ENCODE measurements at places on chromosomes 12 and 14.

DNA sequence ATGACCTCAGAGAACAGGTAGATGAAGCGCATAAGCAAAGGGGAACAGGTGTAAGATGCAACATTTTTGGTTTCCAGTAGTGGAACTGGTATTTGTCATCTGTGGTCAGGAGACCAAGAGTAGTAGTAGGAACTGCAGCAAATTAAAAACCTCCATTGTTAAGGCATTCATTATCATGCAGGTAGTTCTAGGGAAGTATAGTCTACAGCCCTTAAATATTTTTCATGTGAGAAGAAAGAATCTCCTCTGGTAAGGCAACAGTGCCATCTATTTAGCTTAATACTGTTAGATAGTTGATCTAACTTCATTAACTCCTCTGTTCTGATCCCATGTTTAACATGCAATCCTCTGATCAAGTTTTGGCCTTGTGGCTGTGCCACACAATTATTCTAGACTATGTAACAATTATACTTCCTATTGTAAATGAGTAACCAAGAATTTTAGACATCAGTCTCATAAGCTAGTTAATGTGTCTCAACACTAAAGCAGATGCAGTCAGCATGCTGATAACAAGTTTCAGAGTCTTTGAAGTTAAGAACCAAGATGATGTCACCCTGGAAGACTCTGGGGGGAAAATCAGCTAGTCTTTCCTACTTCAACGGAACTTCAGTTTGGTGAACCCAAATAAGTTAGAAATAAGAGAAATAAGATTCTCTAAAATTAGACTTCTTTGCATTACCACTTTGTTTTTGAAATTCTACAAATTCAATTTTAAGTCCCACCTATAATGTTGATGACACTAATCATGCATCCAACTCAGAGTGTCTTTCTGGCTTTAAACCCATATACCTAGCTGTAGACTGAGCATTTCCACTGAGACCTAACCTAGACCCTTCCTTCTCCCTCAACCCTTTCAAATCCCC is 70.9 kb downstream of the STXBP6 start:
- DNase-seq, result no peak

GRCh38 chr14:72962829-72963312 is 36.6 kb downstream of the DCAF4 start:
- DNase-seq, result peak; percentile 82

DNA sequence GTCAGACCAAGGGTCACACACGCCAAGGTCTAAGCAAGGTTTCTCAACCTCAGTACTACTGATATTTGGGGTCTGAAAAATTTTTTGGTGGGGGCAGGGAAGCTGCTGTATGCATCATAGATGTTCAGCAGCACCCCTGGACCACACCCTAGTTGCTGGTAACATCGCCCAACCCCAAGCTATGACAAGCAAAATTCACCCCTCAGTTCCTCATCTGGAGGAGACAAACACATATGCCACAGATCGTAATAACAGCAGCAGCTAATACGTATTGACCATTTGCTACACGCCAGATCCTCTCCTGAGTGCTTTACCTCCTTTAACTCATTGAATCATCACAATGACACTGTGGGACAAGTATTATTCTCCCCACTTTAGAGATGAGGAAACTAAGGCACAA is 46.4 kb downstream of the ACTN1 start:
- no peak for DNase-seq

GRCh38 chr12:2783936-2784600 is 10.7 kb upstream of the FKBP4 start:
- no peak for DNase-seq

DNA sequence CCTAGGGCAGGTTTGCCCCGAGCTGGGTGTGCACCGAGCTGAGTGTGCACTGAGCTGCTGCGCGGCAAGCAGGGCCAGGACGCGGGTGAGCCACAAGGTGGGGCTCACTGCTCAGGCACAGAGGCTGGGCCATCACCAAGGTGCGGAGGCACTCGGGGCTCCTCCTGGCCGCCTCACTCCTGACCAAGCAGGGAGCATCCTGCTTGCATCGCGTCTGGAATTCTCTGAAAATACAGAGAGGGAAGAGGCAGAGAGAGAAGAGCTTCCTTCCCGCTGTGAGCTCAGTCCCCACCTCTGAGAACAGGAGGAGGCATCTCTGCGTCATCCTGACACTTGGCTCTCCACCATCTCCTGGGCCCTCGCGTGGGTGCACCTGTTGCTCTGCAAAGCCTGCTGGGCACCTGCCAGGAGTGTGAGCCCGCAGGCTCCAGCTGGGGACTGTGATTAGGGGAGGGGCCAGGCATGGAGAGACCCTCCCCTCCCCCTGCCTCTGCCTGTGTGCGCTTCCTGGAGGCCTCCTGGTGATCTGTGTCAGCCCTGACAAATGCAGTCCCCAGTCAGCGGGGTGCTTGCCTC is 116.3 kb downstream of the GLT1D1 start:
- no peak for DNase-seq

DNA sequence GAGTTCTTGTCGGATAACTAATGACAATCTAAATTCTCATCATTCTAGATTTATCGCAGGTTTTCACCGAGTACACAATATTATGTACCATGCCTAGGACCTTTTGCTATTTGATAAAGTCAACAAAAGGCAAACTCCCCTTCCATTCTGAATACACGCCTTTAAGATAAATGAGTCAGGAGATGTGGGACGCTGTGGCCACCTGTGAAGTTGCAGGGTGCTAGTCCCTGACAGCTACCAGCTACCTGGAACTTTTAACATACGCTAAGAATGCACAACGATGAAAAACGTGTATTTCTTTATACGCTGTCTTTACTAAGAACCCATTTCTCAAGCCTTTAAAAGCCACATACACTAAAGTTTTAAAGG is 678 bp downstream of the MDM1 start:
- peak; percentile 22 for DNase-seq

GRCh38 chr14:89276424-89276975 is 140.5 kb downstream of the FOXN3 start:
- DNase-seq, result no peak

DNA sequence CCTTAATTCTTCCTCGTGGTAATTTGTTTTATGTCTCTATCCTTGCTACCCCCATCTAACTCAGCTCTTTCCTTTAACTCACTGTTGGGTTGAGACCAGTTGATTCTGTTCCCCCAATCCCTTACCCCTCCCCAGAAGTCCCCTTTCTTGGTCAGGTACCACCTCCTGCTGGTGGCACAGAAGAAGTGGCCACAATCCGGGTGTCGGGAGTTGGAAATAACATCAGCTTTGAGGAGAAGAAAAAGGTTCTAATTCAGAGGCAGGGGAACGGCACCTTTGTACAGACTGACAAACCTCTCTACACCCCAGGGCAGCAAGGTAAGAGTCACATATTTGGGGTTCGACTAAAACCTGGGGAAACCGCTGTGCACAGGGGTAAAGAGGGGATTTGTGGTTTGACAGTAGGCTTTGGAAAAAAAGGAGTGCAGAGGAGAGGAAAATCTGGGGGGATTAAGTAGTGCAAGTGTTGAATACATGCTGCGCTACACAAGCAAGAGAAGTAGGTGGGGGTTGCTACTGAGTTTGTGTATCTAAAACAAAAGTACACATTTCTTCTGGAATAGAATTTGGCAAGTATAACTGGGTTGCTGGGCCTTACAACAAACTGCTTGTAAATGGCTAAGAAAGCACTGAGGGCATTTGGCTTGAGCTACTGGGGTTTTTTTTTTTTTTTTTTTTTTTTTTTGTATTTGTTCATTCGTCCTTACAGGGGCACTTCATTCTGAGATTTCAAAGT is 1.3 kb downstream of the A2ML1 start:
- DNase-seq, result no peak

- no peak for DNase-seq
Observed at GRCh38 chr14:89231426-89232113, 185.5 kb downstream of the FOXN3 start.

DNA sequence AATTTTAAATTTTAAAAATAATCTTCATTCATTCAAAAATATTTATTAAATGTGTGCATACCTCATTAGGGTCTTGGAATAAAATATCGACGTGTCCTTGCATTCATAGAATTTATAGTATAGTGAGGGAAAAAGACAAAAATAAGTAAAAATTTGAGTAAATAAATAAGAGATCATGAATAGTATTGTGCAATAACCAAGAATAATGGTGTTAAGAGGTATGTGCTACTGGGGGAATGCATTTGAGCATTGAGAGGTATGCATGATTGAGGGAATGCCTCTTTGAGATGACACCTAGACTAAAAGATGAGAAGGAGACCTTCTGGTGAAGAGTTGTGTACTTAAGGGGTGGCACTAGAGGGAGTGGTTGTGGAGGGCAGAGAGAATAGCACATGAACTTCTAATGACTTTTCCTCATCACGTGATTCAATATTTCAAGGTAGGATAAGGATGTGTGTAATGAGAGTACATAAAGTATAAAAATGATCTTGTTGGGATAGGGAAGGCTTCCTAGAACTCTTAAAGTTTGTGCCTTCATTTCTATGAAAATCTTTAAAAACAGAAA is 18.8 kb upstream of the CATSPERB start:
- DNase-seq, result no peak

DNA sequence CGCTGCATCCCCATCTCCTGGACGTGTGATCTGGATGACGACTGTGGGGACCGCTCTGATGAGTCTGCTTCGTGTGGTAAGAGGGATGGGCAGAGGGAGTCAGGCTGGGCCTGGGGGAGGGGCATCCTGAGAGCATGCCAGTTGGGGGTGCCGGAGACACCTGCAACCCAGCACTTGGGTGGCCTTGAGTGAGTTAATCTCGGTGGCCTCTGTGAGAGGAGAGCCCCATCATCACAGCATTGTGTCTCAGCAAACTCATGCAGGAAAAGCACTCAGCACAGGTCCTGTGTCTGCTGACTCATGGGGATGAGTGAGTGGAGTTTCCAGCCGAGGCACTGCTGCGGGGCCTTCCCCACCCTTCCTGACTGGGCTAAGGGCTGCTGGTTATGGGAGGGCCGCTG is 19.6 kb upstream of the LRP1-AS start:
- peak; percentile 94 for DNase-seq

- DNase-seq, result no peak
Observed at GRCh38 chr12:22494319-22494718, 50.0 kb downstream of the C2CD5 start.

All from foreskin keratinocyte (primary cell).